Effector CD4-positive, alpha-beta T cell (primary cell): ENCODE measurements at places on chromosomes 2 and 18.

DNA sequence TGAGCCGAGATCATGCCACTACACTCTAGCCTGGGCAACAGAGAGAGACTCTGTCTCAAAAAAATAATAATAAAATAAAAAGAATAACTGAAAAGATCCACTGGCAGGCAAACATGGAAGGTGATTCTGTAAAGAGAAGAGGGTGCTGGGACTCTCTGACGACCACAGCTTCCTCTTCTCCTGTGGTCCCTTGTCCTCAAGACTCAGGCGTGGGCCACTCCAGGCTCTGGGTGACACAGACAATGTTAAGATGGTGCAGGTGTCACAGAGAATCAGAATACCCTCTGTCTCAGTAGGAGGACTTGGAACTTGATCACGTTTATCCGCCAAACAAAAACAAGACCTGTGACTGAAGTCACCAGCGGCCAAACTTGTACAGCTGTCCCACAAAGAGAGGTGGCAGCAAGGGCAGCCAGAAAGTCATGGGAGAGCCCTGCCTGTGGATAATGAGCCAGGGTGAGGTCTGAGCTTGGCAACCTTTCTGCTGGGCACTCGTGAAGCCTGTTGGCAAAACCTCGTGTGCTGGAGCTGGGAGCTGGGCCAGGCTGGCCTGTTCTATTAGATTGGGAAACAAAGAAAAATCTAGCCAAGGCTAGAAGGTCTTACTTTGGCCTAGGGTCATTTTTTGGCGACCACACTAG, 76.4 kb upstream of the ITGA6 start:
- DNase-seq, result no peak

DNA sequence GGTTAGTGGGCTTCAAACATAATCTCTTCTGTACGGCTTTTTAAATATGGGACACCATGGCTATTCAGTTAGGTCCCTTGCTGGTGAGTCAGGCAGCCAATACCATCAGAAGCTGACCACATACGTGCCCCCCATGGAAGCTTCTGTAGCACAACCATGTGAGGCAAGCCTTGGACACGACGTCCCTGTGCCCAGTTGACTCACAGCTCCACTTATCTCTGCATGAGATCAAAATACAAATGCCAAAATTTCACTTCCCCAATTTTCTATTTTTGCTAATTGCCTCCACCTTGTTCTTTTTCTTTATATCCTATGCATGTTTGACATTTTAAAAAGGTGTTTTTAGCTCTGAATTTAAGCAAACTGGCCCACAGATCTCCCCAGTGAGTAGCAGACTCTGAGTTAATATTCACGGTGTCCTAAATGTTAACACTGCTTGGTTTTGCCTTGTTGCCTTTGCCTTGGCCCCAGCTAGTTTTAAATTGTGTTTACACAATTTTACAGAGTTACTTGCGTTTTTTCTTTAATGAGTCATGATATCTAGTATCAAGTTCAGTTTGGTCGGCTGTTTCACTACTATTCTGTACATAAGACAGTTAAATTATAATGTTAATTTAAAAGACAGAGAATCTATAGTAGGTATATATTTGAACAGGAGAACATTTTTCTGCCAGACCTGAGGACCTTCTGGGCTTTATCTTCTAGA, 77.5 kb downstream of the CDCA7 start:
- DNase-seq, result no peak

DNA sequence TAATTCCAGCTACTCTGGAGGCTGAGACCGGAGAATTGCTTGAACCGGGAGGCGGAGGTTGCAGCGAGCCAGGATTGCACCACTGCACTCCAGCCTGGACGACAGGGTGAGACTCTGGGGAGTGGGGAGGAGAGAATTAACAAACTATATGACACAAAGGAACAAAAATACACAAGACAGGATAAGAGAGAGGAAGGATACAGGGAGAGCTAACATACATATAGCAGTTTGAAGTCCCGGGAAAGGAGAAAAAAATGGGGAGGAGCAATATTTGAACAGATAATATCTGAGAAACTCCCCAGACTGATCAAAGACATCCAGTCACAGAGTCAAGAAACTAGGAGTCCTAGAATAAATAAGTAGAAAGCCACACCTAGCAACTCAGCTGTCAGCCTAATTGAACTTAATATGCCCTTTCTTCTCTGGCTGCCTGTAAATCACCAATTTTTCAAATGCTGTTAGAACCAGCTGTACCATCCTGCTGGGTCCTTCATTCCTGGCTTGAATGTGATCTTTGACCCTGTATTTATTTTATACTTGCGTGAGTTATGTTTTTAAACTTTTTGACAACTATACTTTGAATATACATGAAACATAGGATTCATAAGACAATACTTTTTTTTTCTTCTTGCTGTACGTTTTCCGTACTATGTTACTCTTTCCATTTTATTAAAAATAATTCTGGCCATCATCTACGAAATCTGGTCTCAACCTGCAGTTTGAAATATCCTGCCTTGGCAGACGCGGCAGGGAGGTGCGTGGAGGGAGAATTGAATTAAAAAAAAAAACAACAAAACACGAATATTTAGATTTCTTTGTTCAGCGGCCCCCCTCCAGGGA, 876 bp upstream of the CYP27A1 start:
- DNase-seq, result no peak

- DNase-seq, result no peak
Measured at GRCh38 chr2:146762786-146763185, 1082.0 kb upstream of the ACVR2A start.

- no peak for DNase-seq
Measured at GRCh38 chr2:239610457-239611221, 209.8 kb upstream of the HDAC4 start.

GRCh38 chr2:158191076-158191895, 89.6 kb downstream of the UPP2 start:
- DNase-seq, result no peak

- DNase-seq, result no peak
Measured at GRCh38 chr2:75310876-75311275, 111.6 kb upstream of the TACR1 start.

- DNase-seq, result no peak
Measured at GRCh38 chr18:49970319-49970718, 157.0 kb upstream of the ACAA2 start.

- DNase-seq, result no peak
Measured at GRCh38 chr18:71011389-71011788, 722.5 kb downstream of the SOCS6 start.

DNA sequence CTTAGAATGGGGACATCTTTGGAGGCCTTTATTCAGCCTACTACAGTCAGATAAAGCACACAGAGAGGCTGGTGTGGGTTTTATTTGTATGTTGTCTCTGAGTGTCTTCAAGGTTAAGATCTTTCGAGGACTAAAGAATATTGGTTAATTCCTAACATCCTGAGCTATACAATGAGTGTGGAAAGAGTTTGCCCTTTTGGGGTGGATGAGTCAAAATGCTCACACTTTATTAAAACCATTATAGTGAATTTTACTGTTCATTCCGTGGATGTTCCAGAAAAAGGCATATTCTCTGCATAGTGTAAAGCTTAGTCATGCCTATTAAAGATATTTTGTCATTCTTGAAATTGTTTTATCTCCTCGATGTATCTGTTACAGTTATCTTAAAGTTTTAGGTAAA, 29.1 kb upstream of the SLC38A11 start:
- DNase-seq, result no peak

GRCh38 chr2:64137996-64138395, 6.2 kb downstream of the PELI1 start:
- DNase-seq, result no peak

GRCh38 chr2:234961784-234962183, 10.0 kb downstream of the SH3BP4 start:
- DNase-seq, result no peak

DNA sequence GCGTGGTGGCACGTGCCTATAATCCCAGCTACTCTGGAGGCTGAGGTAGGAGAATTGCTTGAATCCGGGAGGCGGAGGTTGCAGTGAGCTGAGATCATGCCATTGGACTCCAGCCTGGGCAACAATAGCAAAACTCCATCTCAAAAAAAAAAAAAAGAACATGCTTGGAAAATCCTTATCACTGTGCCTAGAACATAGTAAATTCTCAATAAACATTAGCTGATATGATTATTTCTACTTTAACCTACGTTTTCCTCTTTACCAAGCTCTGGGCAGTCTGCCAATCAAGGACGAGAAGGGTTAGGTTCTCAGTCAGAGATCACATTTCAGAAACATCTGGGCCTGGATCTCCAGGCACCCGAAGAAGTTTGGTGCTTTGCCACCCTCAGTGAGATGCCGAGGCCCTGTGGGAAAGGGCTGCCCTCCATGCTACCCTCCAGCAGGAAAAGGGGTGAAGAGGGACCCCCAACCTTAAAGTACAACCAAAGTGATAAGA, 107.7 kb downstream of the BCL11A start:
- DNase-seq, result no peak

GRCh38 chr2:151869291-151869690, 41.1 kb upstream of the ARL5A start:
- DNase-seq, result no peak

- DNase-seq, result peak; percentile 47
Measured at GRCh38 chr2:195535911-195536522, 121.0 kb upstream of the SLC39A10 start.

DNA sequence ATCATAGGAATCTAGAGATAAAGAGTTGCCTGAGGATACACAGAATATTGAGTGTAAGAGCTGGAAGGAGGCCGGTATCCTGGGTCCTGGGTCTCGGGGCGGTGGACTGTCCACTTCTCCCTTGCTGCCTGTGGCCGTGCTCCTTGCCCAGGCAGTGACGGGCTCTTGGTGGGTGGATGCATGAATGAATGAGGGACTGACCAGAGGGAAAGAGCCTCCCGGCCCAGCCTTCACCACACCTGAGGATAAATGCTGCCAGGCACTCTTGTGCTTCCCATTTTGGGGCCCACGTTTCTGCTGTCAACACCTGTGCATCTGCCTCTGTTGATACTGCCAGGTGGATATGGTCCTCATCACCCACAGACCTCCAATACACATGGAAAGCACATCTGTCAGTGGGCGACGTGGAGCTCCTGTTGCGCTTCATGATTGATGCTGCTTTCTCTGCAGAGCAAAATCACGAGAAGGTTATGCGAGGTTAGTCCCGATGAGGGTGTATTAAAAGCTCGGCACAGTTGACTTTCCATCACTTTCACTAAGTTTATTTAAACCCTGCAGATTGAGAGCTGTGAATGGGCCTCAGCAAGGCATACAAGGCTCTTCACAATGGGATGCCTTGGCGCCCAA, 211.4 kb downstream of the LDLRAD4 start:
- DNase-seq, result no peak

- no peak for DNase-seq
Measured at GRCh38 chr2:203918264-203918663, 18.3 kb upstream of the ICOS start.

- DNase-seq, result no peak
Measured at GRCh38 chr2:195313962-195314361, 343.1 kb upstream of the SLC39A10 start.

- DNase-seq, result no peak
Measured at GRCh38 chr2:86617153-86617552, 6.5 kb downstream of the RNF103 start.

DNA sequence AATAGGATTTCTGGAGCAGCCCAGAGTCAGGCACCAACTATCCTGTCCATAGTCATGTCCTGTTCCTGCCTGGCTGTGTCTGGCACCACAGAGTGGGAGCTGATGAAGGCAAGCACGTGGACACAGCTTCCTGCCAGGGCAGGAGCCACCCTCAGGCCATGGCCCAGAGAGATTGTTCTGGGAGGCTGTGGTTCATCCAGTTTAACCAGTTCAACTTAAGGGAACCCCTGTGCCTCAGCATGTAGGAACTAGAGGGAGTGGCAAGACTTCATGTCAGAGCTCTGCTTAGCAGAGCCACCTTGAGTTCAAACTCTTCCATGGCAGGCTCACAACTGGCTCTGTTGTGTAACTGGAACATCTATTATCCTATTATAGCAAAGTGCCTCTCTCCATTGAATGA, 73.2 kb upstream of the NCKAP5 start:
- DNase-seq, result no peak

- DNase-seq, result no peak
Measured at GRCh38 chr2:6945821-6946220, 28.6 kb downstream of the RNF144A start.

GRCh38 chr2:3233877-3234276, 143.7 kb downstream of the EIPR1 start:
- no peak for DNase-seq

DNA sequence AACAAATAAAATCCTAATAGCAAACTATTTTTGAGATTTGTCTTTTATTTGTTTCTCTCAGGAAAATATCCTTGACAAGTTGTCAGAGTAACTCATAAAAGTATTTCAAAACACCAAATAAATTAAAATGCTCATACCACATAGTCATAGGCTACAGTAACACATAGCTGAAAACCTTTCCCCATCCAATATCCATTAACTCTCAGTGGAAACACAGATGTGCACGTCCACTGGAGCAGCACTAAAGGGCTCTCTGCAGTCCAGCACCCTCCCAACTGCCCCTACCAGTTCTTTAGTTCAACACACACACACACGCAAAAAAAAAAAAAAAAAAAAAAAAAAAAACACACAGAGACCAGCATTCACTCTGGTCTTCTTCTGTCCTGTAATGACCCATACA, 879 bp upstream of the XDH start:
- DNase-seq, result no peak

DNA sequence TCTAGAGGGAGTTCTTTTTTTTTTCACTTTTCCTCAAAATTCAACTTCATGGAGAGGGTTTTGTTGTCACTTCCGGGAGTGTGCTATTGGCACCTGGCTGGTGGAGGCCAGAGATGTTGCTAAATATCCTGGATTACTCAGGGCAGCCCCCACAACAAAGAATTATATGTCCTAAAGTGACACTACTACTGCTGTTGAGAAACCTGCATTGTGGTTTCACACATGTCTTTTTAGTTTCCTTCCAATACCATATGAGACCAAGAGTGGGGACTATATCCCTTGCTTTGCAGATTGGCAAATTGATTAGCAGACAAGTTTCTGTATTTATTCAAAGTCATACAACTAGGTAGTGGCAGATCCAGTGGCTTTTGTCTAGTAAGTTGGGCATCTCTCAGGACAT, 826.8 kb downstream of the TRIB2 start:
- no peak for DNase-seq

GRCh38 chr2:179804206-179804605, 57.2 kb downstream of the ZNF385B start:
- no peak for DNase-seq

GRCh38 chr18:3397786-3398185, 52.2 kb upstream of the TGIF1 start:
- DNase-seq, result no peak

DNA sequence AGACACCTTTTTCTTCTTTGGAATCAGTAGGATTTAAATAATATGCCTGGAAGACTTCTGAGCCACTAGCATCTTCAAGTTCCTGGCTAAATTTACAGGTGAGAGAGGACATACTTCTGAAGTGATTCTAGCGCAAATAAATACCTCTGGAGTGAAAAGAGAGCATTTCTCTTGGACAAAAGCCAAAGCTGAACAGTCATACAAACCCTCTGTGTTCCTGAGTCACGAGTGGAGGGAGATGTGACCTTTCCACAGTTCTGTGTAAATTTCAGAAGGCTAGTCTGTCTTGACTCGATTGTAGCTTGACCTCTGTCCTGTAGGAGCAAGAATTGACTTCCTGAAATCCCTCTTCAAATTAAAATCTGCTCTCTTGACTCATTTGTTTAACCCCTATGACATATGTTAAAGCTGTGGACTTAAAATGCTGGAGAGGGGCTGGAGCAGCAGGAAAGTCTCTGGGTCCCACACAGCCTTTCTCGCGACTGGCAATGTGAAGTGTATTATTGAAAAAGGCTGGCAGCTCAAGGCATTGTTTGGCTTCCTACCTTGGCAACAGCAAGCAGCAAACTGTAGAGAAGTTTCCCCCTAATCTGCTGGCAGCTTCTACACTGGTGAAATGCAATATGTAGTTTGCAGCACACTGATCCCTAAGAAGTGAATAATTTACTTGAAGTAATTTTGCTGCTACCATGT, 79.6 kb upstream of the GCFC2 start:
- DNase-seq, result no peak
